ENCODE measurements at places on chromosomes 7 and 10.

DNA sequence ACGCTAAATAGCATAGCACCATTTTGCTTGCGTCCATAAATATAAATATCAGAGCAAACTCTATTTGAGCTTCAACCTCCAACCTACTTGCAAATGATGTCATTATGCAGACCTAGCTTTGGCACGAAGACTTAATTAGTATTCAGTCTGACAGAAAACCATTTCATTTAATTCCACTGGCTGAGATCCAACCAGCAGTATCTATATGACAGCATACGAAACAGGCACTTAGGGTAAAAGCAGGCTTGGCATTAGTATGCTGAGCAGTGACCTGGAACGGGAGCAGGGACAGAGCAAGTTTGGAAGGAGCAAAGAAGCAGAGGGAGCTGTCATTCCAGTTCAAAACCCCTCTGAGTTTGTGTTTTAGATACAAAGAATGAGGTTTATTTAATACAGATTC lies 312.5 kb upstream of the CHRM2 start:
- no peak for DNase-seq

- no peak for DNase-seq
Observed at GRCh38 chr10:7493996-7494395, 83.2 kb upstream of the SFMBT2 start.

DNA sequence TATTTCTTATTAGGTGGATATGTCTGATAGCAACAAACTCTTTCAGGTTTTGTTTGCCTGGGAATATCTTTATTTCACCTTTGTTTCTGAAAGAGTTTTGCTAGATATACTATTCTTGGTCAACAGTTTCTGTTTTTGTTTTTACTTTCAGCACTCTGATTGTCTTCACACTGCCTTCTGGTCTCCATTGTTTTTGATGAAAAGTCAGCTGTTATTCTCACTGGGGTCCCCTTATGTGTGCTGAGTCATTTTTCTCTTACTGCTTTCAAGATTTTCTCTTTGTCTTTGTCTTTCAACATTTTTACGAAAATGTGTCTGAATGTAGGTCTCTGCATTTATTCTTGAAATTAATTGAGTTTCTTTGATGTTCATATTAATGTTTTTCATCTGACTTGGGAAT lies 15.2 kb upstream of the RASSF4 start:
- no peak for DNase-seq

- DNase-seq = peak; percentile 88
Observed at GRCh38 chr10:3805201-3805790, 20.3 kb upstream of the KLF6 start.

- DNase-seq = no peak
Observed at GRCh38 chr7:145543242-145543641, 573.4 kb upstream of the CNTNAP2 start.
